Peyer's patch (tissue), 4 donors: ENCODE measurements at places on chromosomes 13 and 19. TPM values are rescaled to one million over a fixed set of nuclear protein-coding genes. Genes with fewer than 3 reads are reported as not detected.

DNA sequence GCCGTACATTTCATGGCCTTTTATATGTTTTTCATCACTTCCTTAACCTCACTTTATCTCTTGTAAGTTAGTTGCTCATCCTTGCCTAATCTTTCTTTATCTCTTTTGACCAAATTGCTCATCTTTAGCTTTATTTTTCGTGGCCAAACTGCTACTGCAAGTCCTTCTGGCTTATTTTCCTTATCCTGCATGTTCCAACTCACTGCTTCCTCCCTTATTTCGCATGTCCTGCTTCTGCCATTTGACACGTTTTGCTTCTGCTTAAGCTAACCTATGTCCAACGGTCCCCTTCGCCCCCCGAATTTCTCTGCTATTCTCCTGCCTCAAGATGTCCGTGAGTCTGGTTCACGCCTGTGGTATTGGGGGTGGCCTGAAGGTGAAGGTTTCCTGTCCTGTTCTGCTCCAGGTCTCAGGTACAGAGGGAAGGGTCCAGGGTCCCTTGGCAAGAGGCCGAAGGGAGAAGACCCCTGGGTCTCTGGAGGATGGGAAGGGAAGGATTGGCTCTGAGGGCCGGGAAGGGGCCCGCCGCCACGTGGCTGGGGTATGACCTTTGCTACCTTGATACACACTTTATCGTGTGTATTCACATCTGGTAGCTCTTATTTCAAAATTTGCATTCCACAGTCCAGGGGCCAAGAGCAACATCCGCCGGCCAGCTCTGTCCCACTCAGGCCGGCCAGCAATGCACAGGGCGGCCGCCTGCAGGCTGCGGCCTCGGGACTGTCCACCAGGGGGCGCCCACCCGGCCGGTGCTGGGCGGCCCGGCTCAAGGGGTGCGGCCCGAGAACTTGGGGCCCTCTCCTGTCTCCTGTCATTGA lies 2.9 kb upstream of the C19orf85 start:
- peak; percentile 59 for DNase-seq

- no peak for DNase-seq
Measured at GRCh38 chr13:19266979-19267378, 85.4 kb upstream of the TUBA3C start.

EFNB2 gene
- 21.9 TPM for total RNA-seq

- DNase-seq = no peak
Measured at GRCh38 chr13:30204564-30204963, 102.8 kb downstream of the KATNAL1 start.

MISP gene
- total RNA-seq = 828 TPM

- peak; percentile 65 for DNase-seq
Measured at GRCh38 chr19:15779756-15780476, 7.5 kb upstream of the OR10H5 start.

CBLC gene
- 84.2 TPM for total RNA-seq

- no peak for DNase-seq
Measured at GRCh38 chr19:13538601-13539253, 32.4 kb upstream of the CACNA1A start.

GRCh38 chr13:43915451-43915850 lies 35.7 kb downstream of the LACC1 start:
- no peak for DNase-seq

DNA sequence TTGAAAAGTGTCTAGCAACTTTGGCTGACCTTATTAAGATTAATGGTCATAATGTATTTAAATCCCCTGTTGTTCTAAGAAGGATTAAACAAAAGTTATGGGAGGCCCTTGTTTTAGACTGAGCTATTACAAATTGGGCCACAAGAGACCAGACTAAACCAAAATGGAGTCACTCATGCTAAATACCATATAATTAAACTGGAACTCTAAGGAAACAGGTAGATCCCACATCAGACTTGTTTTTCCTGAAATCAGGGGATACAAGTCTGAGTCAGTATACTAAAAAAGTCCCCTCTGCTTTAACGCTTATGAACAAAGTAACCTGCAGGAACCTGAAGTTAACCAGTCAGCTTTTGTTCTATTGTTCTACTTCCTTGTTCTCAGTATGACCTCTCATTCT lies 305.9 kb upstream of the SGCG start:
- DNase-seq = no peak

RAB11B gene
- 171 TPM for total RNA-seq

GRCh38 chr19:16627193-16627927 lies 644 bp downstream of the MED26 start:
- peak; percentile 56 for DNase-seq

ADGRE3 gene
- not detected for total RNA-seq

DNA sequence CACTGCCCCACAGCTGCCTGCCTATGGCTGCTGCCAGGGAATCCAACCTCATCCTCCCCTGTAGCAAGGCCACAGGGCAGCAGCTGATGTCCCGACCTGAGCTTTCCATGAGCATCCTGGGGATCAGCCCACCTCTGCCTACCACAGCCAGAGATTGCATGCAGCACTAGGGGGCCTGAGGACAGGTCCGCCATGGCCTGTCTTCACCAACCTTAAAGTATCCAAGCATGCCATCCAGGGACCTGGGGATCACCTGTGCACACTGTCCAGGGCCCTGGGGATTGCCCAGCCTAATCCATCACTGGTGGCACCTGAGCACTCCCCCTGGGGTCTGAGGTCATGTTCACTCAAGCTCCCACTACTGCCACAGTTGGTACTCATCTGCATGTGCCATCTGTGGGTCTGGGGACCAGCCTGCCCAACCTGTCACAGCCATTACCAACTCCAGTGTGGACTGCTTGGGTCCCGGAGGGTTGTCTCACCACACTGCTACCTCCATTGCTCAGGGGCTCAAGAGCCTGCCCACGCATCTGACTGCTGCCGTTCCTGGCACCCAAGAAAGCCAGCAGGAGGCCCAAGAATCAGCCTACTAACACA lies 53.0 kb downstream of the KCTD15 start:
- no peak for DNase-seq

DNA sequence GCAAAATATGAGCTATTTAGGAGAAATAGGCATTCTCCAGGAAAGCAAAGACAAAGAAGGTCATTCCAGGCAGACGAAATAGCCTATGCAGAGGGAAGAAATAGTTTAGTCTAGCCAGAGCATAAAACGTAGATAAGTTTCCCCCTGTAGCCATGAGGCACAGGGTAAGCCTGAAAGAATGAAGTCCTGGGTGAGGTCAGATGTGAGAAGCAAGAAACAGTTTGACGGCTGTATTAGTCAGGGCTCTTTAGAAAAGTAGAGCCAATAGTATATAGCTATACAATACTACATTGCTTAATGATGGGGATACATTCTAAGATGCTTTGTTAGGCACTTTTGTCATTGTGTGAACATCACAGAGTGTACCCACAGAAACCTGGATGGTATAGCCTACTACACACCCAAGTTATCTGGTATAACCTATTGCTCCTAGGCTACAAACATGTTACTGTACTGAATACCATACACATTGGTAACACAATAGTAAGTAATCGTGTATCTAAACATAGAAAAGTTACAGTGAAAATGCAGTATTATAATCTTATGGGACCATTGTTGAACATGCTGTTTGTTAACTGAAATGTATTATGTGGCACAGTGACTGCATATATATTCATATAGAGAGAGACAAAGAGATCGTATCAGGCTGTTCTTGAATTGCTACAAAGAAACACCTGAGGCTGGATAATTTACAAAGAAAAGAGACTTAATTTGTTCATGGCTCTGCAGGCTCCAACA lies 59.3 kb upstream of the WDFY2 start:
- no peak for DNase-seq

DNA sequence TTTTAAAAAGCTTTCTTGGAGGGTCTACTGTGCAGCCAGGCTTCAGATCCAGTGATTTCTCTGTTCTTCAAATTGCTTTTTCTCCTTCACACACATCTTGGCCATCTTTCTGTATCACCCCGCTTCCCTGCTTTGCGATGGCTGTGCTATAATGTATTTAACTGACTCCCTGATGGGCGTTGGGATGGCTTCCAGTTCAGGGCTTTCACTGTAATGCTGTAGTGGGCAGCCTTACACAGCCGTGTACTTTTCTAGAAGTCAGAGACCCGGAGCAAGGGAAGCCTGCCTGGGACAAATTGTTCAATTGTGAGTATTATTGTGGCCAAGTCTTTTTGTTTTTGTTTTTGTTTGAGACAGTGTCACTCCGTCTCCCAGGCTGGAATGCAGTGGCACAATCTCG lies 19.4 kb upstream of the PAK4 start:
- no peak for DNase-seq

LILRA2 gene
- total RNA-seq = not detected
